Heart right ventricle (tissue), 16 donors: ENCODE measurements at places on chromosomes 16 and 17. TPM values are rescaled to one million over a fixed set of nuclear protein-coding genes. Genes with fewer than 3 reads are reported as not detected.
A peak's percentile ranks its signal among the peaks of the same experiment; 100 is the strongest.

- no peak overlapping the region for H3K4me3 ChIP-seq
- H3K27me3 ChIP-seq, result no peaks in the 10 kb centered on the region
Measured at GRCh38 chr16:3804426-3805016, 76.0 kb downstream of the CREBBP start.

- no peak for DNase-seq
- H3K27ac ChIP-seq, result no peak overlapping the region
- H3K27me3 ChIP-seq, result no peaks in the 10 kb centered on the region
- H3K36me3 ChIP-seq, result no peaks in the 10 kb centered on the region
Measured at GRCh38 chr17:50892101-50892776, 26.1 kb upstream of the TOB1 start.

- no peak overlapping the region for H3K27ac ChIP-seq
- no peaks in the 10 kb centered on the region for H3K27me3 ChIP-seq
Measured at GRCh38 chr16:75319513-75320411, 68.3 kb upstream of the BCAR1 start.

DNA sequence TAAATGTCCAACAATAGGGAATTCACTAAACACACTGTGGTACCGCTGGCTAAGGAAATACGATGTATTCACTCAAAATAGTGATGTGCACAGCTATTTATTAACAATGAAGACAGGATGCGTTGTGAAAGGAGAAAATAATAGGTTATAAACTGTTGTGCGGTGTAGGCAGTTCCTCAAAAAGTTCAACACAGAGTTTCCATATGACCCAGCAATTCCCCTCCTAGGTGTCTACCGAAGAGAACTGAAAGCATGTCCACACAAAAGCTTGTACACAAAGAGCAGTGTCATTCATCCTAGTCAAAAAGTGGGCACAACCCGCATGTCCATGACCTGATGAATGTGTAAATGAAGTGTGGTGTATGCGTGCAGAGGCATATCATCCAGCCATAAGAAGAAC is 1.2 kb upstream of the CES1 start:
- H3K27ac ChIP-seq, result no peak overlapping the region
- H3K4me1 ChIP-seq, result peaks cover 15% of the 10 kb centered on the region
- H3K27me3 ChIP-seq, result no peaks in the 10 kb centered on the region
- DNase-seq, result no peak

DNA sequence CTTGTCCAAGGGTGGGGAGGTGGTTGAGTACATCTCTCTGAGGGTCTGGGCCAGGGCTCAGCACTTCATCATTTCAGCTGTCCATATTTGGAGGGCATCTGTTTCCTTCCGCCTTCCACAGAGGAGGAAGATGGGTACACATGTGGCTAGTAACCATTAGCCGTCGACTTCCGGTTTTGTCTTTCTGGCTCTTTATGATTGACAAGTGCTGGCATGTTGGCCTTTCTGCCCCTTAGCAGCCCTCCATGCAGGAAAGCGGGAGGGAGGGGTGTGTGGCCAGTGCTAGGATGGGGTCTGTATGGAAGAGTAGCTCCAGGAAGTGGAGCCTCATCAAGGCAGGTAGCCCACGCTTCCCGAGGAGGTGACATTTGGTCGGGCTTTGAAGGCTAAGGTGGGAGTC is 69.6 kb downstream of the RAI1 start:
- peaks cover 15% of the 10 kb centered on the region for H3K4me1 ChIP-seq
- H3K36me3 ChIP-seq, result no peaks in the 10 kb centered on the region
- no peak overlapping the region for H3K4me3 ChIP-seq

DNA sequence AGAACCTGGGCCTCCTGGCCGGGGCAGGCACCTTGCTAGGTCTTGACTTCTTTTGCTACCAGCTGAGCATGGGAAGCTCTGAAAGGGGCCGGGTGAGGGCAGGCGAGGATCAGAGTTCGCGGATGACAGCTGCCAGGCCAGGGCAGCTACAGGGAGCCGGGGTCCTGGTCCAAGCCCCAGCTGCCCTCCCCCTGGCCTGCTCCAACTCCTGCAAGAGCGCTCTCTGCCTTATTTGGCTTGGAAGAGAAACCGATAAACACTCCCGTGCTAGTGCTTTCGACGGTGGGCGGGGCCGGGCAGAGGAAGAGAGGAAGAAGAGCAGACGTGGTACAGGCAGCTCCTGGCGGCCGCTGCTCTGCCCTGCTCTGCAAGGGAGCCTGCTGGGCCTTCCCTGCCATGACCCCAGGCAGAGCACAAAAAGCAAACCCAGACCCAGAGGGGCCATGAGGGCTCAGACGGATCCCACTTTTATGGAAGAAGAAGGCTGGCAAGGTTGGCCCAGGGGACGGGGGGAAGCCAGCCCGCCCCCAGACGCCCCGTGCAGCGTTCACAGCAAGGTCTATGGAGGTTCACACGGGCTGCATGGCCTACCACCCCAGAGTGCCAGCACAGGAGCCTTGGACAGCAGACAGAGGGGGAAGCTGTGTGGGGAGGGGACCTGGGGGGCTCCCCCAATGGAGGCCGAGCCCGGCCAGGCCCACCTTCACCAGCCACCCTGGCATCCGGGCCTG is 25.6 kb downstream of the PIEZO1 start:
- H3K4me3 ChIP-seq, result no peak overlapping the region
- H3K4me1 ChIP-seq, result peaks cover 14% of the 10 kb centered on the region
- H3K27me3 ChIP-seq, result no peaks in the 10 kb centered on the region
- H3K36me3 ChIP-seq, result no peaks in the 10 kb centered on the region

- peaks cover 10% of the 10 kb centered on the region for H3K4me1 ChIP-seq
- no peak for DNase-seq
- no peaks in the 10 kb centered on the region for H3K27me3 ChIP-seq
- no peak overlapping the region for H3K27ac ChIP-seq
- no peak overlapping the region for H3K4me3 ChIP-seq
Measured at GRCh38 chr17:15348021-15348420, 6.6 kb upstream of the TEKT3 start.

DNA sequence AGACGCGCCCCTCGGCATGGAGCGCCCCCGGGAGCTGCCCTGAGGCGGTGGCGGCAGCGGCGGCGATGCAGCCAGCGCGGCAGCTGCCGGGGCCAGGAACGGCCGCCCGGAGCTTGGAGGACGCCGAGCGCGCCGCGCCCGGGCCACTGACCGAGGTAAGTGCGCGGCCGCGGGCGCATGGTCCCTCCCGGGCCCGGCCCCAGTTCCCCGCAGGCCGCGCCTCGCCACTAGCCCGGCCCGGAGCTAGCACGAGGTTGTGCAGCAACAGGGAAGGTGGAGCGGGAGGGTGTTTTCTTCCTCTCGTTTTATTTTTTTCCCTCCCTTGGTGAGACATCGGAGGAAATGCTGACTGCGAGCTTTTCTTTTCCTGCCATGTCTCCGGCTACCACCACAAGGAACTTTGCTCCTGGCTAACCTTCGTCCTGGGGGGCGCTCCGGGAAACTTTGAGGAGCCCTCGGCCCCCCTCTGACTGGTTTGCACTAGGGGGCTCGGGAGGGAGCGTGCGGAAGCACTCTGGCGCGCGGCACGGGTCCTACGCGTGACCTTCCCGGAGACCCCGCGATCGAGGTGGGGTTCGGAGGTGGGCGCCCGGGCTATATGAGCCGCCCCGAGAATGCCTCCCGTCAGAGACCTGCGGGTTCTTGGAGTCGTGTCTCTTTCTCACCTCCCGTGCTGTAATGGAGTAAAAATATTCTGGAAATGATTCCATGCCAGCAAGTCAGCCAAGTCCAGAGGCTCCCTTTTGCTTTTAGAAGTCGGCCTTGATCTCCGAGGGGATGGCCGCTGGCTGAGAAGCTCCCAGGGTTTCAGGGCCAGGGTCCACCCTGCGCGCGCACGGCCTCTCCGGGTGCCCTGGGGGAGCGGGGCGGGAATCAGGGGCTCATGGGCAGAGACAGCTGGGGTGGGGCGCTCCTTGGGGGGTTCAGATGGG is 868 bp downstream of the KCNJ12 start:
- peaks cover 37% of the 10 kb centered on the region for H3K4me1 ChIP-seq
- peak overlapping the region; percentile 66 for H3K4me3 ChIP-seq
- H3K36me3 ChIP-seq, result no peaks in the 10 kb centered on the region

- peaks cover 17% of the 10 kb centered on the region for H3K4me1 ChIP-seq
- no peak for DNase-seq
- H3K27me3 ChIP-seq, result no peaks in the 10 kb centered on the region
- H3K27ac ChIP-seq, result peak overlapping the region; percentile 30
- H3K4me3 ChIP-seq, result no peak overlapping the region
Measured at GRCh38 chr16:85310868-85311585, 198.8 kb upstream of the CIBAR2 start.

GRCh38 chr16:85752511-85753420 is 1.9 kb upstream of the C16orf74 start:
- no peaks in the 10 kb centered on the region for H3K36me3 ChIP-seq
- peaks cover 31% of the 10 kb centered on the region for H3K4me1 ChIP-seq

DNA sequence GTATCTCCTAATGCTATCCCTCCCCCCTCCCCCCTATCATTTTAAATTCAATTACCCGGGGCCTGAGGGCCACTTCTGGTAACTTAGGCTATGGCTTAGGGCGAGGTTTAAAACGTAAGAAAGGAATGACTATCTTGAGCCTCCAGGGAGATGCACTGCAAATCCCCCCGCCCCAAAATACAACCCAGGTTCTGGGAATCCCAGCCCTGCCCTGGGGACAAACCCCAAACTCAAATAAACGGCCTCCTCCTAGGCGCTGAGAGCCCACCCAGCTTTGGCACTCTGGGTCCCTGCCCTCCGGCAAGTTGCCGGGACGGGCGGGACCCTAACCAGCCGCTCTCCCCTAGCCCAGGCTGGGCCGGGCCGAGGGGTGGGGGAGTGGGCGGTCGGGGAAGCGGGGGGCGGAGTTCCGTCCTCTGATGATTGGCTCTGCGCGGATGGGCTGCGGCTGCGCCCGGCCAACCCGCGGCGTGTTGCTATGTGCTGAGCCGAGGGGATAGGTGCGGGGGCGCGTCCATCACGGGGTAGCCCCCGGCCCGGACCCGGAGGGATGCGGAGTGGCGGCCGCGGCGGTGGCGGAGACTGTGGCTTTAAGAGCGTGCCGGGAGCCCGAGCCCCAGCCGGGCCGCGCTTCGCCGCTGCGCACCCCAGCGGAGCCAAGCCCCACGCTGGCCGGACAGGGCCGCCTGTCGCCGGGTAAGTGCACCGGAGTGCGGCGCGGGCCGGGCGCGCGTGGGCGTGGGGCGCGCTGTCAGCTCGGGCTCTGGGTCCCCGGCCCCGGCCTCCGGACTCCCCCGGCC is at the start of gene YPEL2:
Gene YPEL2 (plus strand): TSS at position 527 of the 800 bp plus-strand sequence. CDS start 21,755 bp downstream, outside the sequence.
- no peaks in the 10 kb centered on the region for H3K27me3 ChIP-seq
- peaks cover 76% of the 10 kb centered on the region for H3K4me1 ChIP-seq
- DNase-seq, result peak; percentile 98
- H3K4me3 ChIP-seq, result peak within 1 kb of the TSS; percentile 99
- H3K36me3 ChIP-seq, result no peaks in the 10 kb centered on the region

DNA sequence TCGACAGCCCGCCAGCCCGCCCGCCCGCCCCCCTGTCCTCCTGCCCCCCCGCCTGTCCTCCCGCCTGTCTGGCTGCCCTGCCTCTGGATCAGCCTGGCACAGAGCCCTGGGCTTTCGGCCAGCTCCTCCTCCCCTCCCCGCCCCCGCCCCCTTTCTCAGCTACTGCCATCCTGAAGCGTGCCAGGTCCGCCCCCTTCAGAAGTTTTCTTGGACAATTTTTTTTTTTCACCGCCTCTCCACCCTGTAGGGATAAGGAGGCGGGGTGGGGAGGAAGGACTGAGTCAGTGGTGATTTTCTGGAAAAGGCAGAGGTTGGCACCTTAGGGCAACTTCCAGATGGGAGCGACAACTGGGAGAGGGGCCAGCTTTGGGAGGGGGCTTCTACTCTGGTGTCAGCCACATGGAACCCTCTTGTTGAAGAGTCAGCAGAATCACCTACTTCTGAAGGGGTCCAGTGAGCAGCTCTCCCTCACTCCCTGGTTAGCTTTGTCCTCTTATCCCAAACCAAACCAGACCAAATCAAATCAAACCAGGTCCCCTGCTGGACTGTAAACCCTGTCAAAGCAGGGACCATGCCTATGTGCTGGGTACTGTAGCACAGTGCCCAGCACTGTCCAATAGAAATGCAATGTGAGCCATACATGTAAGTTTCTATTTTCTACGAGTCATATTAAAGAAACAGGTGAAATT is 19.7 kb downstream of the IGF2BP1 start:
- no peak overlapping the region for H3K27ac ChIP-seq
- H3K36me3 ChIP-seq, result no peaks in the 10 kb centered on the region
- no peak for DNase-seq
- no peaks in the 10 kb centered on the region for H3K4me1 ChIP-seq
- peaks cover 92% of the 10 kb centered on the region for H3K27me3 ChIP-seq
- no peak overlapping the region for H3K4me3 ChIP-seq

DNA sequence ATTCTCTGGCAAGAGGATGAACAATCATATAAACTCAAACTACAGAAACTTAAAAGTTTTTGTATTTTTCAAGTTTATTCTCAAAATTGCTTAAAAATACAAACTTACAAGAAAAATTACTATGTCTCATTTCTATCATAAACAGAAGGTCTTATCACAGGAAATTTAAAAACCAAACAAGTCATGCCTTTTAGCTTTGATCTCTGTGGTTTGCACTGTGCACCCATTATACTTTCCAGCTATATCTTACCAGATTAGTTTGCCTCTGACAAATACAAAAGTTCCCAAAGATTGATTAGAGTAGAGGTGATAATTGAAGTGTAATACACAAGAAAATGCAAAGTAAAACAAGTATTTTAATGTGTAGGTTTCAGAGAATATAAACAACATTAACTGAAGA is 117.4 kb downstream of the MYO1D start:
- no peak for DNase-seq
- H3K4me1 ChIP-seq, result no peaks in the 10 kb centered on the region
- no peaks in the 10 kb centered on the region for H3K36me3 ChIP-seq
- H3K4me3 ChIP-seq, result no peak overlapping the region

DNA sequence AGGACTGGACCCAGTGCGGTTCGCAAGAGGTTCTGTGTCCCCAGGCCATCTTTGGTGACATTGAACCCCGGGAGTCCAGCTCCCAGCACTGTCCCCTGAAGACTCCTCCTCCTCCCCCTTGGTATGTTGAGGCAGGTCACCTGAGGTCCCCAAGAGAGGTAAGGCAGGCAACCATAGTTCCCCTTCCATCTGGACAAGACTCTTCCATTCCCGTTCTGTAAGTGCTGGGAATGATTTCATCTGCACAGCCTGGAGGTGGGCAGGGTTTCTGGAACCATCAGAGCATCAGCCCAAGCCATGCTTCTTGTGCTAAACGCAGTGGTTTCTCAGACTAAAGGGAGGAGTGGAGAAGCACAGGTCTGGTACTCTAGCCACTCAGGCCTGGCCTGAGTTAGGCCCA is 24.9 kb downstream of the COPZ2 start:
- no peak for DNase-seq
- peaks cover 59% of the 10 kb centered on the region for H3K27me3 ChIP-seq

GRCh38 chr16:11697319-11697718 is 29.1 kb downstream of the SNN start:
- H3K27ac ChIP-seq, result no peak overlapping the region
- no peak for DNase-seq
- H3K4me3 ChIP-seq, result no peak overlapping the region
- no peaks in the 10 kb centered on the region for H3K27me3 ChIP-seq
- peaks cover 7% of the 10 kb centered on the region for H3K4me1 ChIP-seq
- H3K36me3 ChIP-seq, result peaks cover 98% of the 10 kb centered on the region

- DNase-seq, result no peak
- peaks cover 36% of the 10 kb centered on the region for H3K4me1 ChIP-seq
- no peaks in the 10 kb centered on the region for H3K27me3 ChIP-seq
- no peak overlapping the region for H3K4me3 ChIP-seq
- H3K27ac ChIP-seq, result no peak overlapping the region
Measured at GRCh38 chr17:17033466-17033865, 8.8 kb upstream of the MPRIP start.

- H3K27me3 ChIP-seq, result peaks cover 6% of the 10 kb centered on the region
- no peak overlapping the region for H3K4me3 ChIP-seq
Measured at GRCh38 chr16:49150341-49150740, 131.3 kb downstream of the CBLN1 start.

Gene CDRT15L2
- not detected for total RNA-seq

Gene SPPL2C
- total RNA-seq, result not detected

Gene HAP1
- not detected for total RNA-seq

Gene VAT1L
- total RNA-seq, result 23.9 TPM

Gene GAST
- total RNA-seq, result not detected

Gene BAIAP2
- total RNA-seq, result 25.8 TPM

Gene TENT4B
- total RNA-seq, result 5.2 TPM
